ENCODE measurements at places on chromosomes 4 and X. TPM values are rescaled to one million over a fixed set of nuclear protein-coding genes. Genes with fewer than 3 reads are reported as not detected.
A peak's percentile ranks its signal among the peaks of the same experiment; 100 is the strongest.

- no peak for DNase-seq
Observed at GRCh38 chr4:142378179-142378578, 467.9 kb downstream of the INPP4B start.

GRCh38 chr4:167622481-167623240 is 388.4 kb upstream of the SPOCK3 start:
- peak; percentile 83 for DNase-seq

- DNase-seq = no peak
Observed at GRCh38 chr4:86878640-86879039, 13.6 kb downstream of the C4orf36 start.

GRCh38 chr4:156975686-156976085 is 4.1 kb upstream of the PDGFC start:
- DNase-seq = no peak

The TEX11 gene
- not detected for total RNA-seq

The NSUN7 gene
- 0.25 TPM for total RNA-seq

The TCEAL7 gene
- 67.2 TPM for total RNA-seq

The LRP2BP gene
- total RNA-seq = 1.1 TPM

The ZNF330 gene
- 23.5 TPM for total RNA-seq

The PCDH7 gene
- total RNA-seq = 2.8 TPM

Data from glutamatergic neuron (in vitro differentiated cells).